Activated CD4-positive, alpha-beta memory T cell treated with anti-CD3 and anti-CD28 coated beads, Interleukin-2, amount 10 ng/mL, durations not matched to agents 7 days and 5 days (primary cell): ENCODE measurements at places on chromosomes 7 and 10. TPM values are rescaled to one million over a fixed set of nuclear protein-coding genes. Genes with fewer than 3 reads are reported as not detected.

DNA sequence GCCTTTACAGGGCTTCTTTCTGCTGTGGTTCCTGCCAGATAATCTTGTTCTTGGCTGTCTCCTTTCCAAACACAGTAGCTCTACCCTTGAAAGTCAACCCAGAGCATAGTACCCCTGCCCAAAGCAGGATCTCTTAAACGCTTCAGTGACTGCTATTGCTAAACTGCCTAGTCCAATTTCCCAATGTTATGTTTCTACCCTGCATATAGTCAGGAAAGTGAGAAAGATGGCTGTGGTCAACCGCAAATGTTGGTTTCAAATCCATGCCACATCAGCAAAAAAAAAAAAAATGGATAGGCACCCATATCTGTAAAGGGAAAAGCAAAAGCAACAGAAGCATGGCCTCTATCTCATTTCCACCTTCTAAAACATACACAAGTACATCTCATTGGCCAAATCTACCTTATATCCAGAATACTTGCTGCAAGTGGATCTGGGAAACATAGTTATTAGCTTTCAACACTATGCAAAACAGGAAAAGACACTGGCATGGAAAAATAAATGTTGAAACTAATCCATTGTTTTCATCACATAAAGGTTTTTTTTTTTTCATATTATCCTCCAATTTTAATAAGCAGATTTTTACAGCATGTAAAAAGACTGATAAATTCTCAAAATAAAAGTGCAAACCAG is 59.8 kb downstream of the DNAJC1 start:
- DNase-seq, result no peak

DNA sequence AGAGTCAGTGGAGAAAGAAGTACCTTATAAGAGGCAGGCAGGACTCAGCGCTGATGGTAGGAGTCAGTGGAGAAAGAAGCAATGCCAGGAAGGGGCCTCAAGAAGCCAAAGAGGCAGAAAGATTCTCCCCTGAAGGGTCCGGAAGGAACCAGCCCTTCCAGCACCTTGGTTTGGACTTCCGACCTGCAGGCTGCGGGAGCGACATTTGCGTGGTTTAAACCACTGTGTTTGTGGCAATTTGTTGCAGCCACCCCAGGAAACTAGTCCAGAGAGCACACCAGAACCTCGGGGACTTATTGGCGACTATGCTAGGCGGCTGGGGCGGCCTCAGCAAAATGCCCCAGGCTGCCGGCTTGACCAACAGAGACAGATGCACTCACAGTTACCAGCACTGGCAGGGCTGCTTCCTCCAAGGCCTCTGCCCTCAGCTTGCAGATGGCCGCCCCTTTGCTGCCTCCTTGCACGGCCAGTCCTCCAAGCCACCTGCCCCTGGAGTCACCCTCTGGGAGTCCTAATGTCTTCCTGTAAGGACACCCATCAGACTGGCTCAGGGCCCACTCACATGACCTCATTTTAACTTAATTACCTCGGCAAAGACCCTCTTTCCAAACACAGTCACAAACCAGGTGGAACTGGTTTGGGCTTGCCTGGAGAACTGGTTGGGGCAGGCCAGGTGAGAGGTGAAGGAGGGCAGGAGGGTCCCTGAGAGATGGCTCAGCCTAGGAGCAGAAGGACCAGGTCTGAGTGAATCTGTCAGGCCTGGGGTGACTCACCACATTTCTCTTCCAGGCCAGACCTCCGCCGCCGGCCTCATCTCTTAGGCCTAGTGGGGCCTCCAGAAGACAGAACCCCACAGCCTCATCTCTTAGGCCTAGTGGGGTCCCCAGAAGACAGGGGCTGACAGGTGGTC is 26.1 kb downstream of the CALML3 start:
- DNase-seq, result no peak

DNA sequence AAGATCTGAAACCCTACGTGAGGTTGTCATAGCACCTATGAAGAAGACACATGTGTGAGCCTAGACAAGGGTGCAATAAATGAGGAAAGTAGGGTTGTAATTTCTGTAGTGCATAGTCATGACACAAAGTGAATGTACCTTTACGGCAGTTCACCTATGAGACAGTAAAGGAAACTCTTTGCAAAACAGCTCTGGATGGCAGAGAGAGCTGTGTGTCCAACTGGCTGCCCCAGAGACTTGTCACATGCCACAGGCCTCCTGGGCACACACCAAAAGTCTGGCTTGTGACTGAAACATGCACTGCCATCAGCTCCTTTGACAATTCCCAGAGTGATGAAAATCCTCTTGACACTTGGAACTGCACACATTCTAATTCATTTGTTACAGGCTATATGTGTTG is 90.7 kb upstream of the NAMPT start:
- no peak for DNase-seq

GRCh38 chr7:95777269-95777668 is 4.9 kb downstream of the DYNC1I1 start:
- no peak for DNase-seq

DNA sequence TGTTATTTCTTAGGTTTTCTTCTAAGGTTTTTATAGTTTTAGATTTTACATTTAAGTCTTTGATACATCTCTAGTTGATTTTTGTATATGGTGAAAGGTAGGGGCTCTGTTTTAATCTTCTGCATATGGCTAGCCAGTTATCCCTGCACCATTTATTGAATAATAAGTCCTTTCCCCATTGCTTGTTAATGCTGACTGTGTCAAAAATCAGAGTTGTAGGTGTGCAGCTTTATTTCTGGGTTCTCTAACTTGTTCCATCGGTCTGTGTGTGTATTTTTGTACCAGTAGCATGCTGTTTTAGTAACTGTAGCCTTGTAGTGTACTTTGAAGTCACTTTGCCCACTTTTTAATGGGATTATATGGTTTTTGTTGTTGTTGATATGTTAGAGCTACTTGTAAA is 37.9 kb upstream of the FAM13C start:
- no peak for DNase-seq

DNA sequence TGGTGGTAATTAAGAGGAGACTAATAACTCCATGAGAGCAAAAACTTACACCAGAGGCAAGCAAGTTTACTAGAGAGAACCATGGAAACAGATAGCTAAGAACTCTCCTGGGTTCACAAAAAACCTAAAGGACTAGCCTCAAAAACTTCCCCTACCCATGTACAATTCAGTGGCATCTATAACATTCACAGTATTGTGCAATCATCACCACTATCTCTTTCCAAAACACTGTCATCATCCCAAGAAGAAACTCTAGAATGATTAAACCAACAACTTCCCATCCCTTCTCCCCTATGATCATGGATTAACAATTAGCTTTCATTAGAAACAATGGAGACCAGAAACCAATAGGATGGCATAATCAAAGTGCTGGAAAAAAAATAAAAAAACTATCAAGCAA is 1038.3 kb downstream of the LRMDA start:
- DNase-seq, result no peak

DNA sequence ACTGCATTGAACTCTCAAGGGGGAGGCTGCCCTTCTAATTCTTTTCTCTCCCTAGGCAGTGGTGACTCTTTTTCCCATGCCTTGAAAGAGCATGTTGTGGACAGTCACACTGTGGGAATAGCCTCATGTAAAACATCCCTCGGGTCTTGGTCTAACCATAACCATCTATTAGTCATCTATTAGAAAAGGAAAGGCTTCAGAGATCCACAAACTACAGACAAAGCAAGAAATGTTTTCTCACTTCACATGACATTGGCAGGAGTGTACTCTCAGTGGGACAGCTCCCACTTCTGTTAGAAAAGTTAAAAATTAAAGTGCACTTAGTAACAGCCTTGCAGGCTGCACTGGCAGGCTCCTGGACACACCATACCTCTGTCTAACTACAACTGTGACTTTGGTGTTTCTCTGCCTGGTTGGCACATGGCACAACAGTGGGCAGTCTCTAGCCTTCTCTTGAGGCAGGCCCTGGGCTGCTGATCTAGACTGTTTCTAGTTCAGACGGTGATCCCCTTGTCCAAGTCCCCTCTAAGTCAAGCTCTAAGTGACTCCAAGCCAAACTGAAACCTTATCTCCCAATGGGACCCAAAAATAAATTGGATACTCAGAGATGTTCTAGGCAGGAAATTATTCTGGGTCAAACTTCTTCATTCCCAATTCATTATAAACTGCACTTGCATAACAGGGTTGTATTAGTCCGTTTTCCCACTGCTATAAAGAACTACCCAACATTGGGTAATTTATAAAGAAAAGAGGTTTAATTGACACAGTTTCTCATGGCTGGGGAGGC is 57.9 kb upstream of the ITGB1 start:
- no peak for DNase-seq

DNA sequence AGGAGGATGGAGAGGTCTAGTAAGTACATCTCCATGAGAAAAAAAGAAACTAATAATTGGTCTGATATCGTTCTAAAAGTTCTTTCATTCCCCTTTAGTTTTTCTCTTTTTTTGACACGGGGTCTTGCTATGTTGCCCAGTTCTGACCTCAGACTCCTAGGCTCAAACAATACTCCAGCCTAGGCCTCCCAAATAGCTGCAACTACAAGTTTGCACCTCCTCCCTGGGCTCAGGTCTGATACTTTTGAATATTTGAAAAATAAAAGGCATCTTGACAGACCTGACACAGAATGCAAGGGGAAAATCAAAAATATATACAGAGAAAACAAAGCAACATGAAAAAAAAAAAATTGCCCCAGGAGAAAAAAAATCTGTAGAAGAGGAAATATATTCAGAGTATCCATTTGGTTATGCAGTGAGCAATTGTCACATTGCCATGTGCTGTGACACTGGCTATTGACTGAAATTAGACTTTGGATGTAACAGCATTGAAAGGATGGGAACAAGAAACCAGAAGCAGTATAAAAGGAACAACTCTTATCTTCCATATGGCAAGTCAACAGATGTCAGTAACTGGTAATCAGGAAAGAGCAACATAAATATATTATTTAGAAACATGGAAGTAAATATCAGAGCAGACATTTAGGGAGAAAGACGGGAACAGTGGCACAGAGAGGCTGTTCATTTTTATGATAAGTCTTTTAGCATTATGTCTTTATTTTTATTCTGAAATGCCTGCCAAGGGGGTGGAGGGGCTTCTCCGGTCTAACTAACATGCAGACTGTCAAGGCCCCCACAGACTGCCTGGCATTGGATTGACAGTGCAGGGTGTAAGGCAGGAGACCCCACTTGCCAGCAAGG is 408.4 kb downstream of the PARD3 start:
- DNase-seq, result no peak

STN1 gene
- total RNA-seq, result 56.8 TPM
